Activated CD8-positive, alpha-beta memory T cell treated with anti-CD3 and anti-CD28 coated beads for 1 hour (primary cell): ENCODE measurements at places on chromosomes 5 and 9.

- DNase-seq, result no peak
Observed at GRCh38 chr5:33180900-33181299, 259.9 kb upstream of the TARS1 start.

GRCh38 chr9:136010615-136011361, 49.6 kb upstream of the UBAC1 start:
- DNase-seq, result no peak

- DNase-seq, result no peak
Observed at GRCh38 chr5:402615-403359, 40.2 kb upstream of the EXOC3 start.

DNA sequence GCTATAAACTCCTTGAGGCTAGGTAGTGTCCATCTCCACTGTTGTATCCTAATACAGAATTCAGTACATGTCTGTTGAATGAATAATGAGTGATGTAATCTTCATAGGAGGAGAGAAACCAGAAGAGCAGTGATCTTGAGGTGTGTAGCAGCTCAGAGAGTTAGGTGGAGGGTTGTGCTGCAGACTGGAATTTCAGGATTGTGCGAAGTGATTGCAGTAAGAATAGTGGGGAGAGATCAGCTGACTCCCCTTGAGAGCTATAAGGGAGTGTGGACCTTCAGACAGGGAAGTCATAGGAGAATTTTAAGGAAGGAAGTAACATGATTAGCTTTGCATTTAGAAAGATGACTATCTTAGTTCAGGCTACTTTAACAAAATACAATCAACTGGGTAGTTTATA, 4.4 kb downstream of the SNX24 start:
- no peak for DNase-seq

DNA sequence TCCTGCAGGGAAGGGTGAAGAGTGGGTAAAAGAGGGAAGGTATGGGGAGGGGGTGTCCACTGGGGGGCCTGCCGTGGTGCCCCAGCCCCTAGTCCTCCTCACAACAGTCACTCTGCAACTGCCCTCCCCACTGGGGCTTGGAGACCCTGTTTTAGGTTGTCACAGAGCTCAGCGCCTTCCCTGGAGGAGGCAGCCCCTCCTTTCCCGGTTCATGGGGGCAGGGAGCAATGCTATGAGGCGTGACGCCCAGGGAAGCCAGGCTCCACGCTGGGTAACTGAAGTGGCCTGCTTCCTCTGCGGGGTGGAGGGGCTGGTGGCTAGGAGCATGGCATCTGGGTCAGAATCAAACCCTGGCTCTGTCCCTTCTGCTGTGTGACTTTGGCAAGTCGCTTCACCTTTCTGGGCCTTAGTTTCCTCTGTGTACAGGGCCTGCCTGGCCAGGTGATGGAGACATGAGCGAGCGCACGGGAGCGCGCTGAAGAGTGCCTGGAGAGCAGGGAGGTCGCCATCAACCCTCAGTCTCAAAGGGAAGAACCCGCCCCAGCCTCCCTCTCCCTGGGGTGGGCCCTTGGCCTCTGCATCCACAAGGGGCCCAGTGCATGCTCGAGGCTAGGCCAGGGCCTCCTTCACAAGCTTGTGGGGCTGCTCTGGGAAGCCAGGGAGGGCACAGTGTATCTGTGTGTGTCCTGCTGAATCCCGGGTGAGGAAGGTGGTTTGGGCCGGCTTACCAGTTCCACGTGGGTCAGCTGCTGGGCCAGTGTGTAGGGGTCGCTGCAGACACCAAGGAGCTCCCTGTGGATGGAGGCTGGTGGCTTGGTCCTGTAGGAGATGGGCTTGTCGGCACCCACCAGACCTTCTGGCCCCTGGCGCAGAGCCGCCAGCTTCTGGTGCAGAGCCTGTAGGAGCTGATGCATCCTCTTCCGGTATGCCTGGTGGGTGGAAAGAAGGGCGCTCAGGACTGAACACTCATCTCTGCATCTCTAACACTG, 56.4 kb upstream of the RNF130 start:
- no peak for DNase-seq

DNA sequence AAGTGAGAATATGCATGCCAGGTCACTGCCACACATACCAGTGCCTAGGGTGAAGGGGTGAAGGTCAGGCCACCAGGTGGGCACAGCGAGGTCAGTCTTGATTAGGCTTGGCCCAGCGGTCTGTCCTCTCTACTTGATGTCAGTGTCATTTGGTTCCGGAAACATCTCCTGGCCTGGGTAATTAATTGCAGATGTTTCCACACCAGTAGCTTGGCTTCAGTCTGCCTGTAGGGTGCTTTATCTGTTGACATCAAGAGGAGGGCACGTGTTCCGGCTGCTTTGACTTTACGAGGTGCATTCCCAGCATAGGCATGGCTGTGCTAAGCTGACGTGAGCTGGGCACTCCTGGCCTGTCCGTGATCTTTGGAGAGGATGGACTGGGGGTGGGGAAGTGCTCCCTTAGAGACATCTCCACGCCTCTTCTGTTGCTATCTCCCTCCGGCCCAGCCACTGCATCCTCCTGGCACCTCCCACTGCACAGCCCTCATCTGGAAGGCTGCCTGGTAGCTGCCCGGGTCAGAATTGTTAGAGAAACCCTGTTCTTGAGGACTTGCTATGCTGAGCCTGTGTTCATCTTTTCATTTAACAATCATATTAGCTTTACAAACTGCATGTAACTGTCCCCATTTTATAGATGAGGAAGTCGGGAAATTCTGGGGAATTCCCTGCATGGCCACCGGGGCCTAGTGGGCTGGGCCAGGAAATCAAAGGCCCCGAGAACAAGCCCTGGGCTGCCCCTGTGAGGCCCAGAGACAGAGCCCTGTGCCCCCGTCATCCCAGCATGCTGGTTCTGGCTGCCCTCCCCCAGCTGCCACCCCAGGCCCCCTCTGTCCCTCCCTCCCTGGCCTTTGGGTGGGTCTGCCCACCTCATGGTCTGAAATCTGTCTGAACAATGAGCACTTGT, 29.1 kb downstream of the JADE2 start:
- no peak for DNase-seq

GRCh38 chr9:35691334-35691650, 1.6 kb upstream of the TPM2 start:
- no peak for DNase-seq

GRCh38 chr9:112631313-112632070, 86.4 kb downstream of the INIP start:
- no peak for DNase-seq

DNA sequence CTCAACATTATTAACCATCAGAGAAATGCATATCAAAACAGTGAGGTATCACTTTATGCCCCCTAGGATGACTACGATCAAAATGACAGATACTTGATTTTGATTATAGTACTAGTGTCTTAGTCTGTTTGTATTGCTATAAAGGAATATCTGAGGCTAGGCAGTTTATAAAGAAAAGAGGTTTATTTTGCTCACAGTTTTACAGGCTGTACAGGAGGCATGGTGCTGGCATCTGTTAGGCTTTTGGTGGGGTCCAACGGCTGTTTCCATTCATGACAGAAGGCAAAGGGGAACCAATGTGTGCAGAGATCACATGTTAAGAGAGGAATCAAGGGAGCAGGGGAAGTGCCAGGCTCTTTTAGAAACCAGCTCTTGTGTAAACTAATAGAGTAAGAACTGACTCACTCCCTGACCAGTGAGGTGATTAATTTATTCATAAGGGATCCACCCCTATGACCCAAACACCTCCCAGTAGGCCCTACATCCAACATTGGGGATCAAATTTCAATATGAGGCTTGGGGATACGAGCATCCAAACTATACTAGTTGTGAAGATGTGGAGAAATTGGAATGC, 16.0 kb upstream of the AFF4 start:
- no peak for DNase-seq

GRCh38 chr5:135578685-135579341, at the start of gene CXCL14:
CXCL14 (minus strand) TSS chr5:135578991; CDS start chr5:135578778, 213 bp downstream.
- no peak for DNase-seq

- DNase-seq, result no peak
Observed at GRCh38 chr9:99411479-99412115, 189.5 kb downstream of the SEC61B start.

DNA sequence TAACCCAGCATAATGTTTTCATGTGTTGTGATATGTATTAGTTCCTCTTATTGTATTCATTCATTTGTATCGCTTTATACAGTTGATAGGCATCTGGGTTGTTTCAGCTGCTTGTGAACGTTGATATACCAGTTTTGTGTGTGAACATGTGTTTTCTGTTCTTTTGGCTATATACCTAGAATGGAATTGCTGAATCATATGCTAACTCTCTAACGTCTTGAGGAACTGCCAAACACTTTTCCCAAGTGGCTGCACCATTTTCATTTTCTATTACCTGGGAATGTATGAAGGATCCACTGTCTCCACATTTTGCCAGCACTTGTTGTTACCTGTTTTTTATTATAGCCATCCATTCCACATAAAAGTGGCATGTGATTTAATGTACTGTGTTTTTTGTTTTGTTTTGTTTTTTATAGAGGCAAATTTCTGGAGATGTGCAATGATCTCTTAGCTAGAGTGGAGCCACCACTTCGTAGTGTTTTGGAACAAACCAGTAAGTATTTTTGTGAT, 34.6 kb downstream of the HSPA4 start:
- DNase-seq, result no peak

GRCh38 chr9:106403081-106403480, 459.9 kb upstream of the ZNF462 start:
- no peak for DNase-seq
